ENCODE measurements at places on chromosomes 6 and 20.

DNA sequence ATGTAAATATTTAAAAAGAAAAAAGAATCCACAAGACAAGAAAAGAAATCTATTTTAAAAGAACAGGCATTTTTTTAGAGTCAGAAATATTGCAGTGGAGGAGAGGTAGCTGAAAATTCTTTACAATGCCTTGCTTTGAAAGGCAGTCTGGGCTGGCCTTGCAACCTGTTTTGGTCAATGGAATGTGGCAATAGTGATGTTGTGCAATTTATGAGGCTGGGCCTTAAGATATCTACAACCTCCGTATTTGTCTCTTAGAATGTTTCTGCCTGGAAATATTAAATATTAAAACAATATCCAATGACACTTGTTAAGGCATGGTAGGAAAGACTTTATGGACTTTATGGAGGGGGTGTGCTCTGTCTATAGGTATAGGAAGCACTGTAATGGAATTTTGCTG is 14.8 kb upstream of the SCGN start:
- no peak for DNase-seq

- DNase-seq: peak; percentile 71
Observed at GRCh38 chr6:73579851-73580246, 59.0 kb upstream of the EEF1A1 start.

DNA sequence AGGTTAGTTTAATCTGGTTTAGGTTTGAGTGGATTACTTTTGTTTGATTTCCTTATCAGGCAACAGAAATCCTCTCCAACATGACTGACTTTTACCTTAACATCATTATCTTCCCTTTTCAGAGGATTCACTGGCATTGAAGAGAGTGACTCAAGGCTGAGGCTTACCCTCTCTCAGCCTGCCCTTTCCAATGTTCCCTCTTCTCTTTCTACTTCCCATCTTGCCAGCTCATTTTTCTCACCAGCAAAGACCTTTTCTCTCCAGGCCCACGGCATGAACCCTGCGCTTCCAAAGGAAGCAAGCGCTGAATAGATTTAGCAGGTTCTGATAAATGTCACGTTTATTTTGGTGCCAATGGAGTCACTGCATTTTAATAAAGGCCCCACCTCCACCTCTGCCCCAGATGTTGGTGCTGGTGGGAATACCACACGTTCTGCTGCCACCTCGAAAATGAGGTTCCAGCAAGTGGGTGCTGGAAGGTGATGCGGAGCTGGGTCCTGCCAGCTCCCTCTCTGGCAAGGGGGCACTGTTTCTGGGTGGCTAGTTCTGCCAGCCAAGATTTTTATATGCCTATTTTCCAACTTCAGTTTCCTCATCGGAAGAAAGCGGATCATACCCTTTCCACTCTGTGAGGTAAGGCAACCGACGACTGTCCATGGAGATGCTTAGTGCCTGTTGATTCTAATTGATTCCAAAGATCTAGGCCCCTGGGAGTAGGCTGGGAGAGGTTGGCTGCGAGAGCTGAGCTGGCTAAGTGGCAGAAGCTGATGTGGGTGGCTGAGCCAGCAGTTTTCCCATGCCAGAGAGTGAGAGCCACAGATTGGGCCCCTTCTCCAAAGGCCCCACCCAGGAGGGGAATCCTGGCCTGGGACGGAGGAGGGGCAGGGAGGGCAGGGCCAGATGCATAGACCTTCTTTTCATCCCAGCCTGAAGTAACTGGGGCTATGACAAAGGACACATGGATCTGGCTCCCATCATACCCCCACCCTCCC is 87.7 kb upstream of the MAFB start:
- DNase-seq: no peak

GRCh38 chr6:37134036-37134395 is 35.9 kb upstream of the PIM1 start:
- DNase-seq: peak; percentile 70

GRCh38 chr20:3312940-3313682 is 74.1 kb upstream of the SLC4A11 start:
- peak; percentile 66 for DNase-seq

- no peak for DNase-seq
Observed at GRCh38 chr6:13677878-13678254, 33.8 kb downstream of the RANBP9 start.

- no peak for DNase-seq
Observed at GRCh38 chr6:37548067-37548674, 48.5 kb upstream of the CCDC167 start.

GRCh38 chr20:41903586-41903985 is 285.4 kb upstream of the CHD6 start:
- no peak for DNase-seq

- no peak for DNase-seq
Observed at GRCh38 chr6:116012471-116012949, 48.2 kb downstream of the FRK start.

- DNase-seq: no peak
Observed at GRCh38 chr20:35240811-35241293, 14.4 kb downstream of the MMP24 start.

GRCh38 chr20:37945091-37945547 is 42.2 kb downstream of the VSTM2L start:
- DNase-seq: no peak

- no peak for DNase-seq
Observed at GRCh38 chr20:49631856-49632418, 64.0 kb upstream of the PTGIS start.

- DNase-seq: no peak
Observed at GRCh38 chr6:23045280-23045679, 475.9 kb downstream of the HDGFL1 start.

DNA sequence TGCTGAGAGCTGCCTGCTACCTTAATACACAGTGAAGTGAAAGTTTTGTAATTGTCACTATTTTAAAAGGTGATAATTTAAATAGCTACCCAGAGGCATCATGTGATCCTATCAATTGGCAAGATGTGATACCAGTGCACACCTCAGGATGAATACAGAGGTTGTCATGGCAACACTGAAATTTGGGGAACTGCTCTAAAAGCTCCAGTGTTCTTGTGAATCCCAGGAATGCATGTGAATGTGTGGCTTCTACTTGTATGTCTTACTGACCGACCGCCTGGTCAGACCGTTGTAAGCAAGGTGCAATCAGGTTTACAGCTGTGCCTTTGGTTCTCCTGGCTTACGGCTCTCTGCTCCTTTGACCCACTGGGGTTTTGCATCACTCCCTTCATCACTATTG is 146.3 kb upstream of the GJE1 start:
- no peak for DNase-seq

DNA sequence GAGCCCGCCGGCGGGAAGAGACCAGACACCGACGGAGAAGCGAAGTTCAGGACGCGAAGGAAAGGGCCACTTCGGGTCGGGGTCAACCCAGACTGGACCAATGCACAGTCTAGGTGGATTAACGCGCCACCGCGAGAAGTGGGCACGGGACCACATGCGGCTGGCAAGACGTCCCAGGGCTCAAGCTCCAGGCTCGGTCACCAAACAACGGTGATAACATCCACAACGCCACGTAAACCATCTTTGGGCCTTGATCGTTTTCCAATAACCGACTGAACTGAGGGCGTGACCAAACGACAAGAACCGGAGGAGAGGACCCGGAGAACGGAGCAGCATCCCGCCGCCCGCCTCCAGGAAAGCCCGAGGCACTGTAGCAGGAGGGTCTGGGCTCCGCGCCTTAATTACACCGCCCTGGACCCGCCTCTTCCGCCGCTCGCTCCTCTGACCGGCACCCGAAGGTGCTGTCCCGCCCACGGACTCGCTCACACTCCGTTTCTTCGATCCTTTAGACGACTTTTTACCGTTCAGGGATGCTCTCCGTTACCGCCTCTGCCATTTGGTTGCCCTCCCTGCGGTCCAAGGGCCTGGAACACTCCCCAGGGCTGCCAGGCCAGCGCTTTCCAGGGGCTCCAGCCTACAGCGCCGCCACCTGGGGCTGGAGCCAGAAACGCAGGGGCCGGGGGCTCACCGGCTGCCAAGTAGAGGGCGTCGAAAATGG is 44.1 kb downstream of the DPPA5 start:
- DNase-seq: peak; percentile 87

DNA sequence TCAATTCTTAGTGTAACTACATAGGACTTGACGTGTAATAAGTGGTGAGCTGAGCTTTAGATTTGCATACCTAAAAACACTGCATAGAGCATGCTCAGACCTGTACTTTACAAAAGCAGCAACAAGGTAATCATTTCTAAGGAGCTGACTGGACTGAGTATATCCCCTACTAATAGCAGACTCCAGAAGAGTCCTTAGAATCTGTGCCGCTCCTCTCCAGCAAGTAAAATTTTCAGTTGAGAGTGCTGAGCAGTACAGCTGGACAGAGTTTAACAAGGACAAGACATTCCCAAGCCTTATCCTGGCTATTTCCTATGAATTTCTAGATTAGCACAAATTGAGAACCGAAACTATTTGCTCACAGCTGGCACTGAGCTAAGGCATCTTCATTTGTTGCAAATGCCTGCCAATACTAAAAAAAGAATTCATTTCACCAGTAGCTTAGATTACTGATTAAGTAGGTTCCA is 26.1 kb upstream of the KLHL31 start:
- peak; percentile 18 for DNase-seq

DNA sequence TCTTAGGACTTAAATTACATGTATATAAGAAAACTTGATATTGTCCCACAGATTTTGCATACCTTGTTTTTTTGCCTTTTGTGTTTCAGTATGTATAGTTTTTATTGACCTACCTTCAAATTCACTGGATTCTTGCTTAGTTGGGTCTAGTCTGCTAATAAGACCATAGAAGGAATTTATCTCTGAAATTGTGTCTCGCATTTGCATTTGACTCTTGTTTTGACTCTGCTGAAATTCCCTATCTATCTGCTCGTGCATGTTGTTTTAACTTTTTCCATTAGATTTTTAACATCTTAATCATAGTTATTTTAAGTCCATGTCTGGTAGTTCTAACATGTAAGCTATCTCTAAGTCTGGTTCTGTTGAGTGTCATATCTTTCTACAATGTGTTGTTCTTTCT is 163.9 kb downstream of the SCP2D1 start:
- no peak for DNase-seq

DNA sequence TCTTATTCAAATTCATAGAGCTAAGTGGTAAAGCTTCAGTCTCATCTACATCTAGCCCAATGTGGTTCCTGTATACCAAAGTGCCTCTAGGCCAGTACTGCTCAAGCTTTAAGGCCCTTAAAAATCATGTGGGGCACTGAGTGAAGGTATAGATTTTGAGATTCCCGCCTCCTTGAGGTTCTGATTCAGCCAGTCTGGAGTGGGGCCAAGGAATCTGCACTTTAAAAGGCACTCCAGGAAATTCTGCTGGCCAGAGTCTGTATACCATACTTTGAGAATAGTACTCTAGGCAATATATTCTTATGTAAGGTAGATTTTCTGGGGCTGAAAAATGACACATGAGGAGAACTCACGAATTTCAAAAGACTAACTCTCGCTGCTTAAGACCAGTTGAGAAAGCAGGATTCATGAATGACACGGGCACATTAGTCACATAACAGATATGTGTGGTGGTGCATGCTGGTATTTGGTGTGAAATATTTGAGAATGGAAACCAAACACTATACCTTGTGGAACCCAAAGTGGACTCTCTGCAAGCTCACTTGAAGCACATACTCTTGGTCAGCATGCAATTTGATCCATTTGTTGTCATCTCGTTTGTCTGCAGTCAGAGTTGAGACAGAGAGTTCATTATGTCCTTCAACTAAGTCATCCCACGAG is 47.6 kb upstream of the SIM1 start:
- DNase-seq: peak; percentile 22

DNA sequence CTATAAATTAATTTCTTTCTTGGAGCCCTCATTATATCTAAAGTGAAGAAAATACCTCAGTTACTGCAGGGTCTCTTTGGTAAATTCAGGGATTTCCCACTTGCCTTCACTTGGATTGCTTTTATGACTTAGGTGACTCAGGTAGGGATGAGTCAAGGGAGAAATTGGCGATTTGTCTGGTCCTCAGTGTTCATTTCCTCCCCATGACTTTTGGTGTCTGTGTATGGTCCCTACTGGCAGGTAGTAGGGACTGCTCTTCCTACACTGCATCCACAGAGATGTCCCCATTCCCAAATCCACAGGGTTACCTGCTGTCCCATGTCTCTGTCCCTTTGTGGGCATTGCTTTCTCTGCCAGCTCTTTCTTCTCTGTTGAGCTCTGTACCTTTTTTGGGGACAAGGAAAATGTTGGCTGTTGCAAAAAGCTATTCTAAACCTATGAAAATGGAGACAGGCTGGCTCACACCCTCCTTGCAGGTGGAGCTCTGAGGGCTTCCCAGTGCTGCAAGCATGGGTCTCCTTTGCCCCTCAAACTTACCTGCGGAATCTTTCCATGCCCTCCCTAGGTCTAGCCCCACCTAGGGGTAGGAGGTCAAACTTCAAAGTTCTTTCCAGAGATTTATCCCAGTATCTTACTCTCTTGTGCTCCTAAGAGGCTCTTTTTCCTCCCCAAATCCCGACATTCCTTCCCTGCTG is 211.9 kb downstream of the ZNF217 start:
- DNase-seq: no peak

DNA sequence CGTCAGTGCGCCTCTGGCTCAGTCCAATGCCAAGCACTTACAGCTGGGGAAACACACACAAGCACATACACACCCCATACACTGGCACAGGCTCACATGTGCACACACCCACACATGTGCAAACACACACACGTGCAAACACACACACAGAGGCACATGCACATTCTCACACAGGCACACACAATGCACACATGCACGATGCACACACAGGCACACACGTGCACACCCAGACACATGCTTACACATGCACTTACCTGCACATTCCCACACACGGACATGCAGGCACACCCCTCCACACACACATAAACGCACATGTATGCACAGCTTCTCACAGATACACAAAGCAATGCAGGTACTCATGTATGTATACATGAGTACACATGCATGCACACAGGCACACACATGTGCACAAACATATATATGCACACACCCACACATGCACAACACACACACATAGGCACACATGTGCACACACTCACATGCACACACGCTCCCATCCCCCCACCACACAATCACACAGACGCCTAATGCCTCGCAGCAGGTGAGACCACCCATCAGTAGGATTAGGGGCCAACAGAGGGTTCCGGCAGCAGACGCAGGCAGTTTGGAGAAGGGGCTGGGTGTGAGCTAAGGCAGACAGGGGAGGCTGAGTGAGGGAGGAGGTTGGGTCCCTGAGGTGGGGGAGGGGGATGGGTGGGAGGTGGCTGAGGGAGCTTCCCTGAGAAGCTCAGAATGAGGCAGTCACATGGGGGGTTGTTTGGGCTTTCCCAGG is 71.2 kb upstream of the SLCO4A1 start:
- DNase-seq: no peak

DNA sequence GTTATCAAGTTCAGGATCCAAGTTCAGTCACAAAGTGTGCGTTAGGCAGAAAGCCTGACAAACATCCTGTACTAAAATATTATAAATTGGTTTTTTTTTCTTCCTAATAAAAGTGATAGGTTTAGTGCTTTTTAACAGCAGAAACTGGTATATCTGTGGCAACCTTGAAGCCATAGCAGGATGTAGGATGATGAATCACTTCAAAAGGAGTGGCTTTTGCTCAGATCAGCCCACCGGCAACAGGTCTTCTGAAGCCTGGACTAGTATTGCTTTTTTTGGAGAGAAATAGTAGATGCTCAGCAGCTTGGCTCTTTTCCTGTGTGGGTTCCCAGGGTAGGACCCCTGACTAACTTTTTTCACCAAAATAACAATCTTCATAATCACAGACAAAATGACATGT is 190.8 kb downstream of the EPM2A start:
- DNase-seq: no peak

Measured in AG20443 (cell line).